ENCODE measurements at places on chromosomes 11 and 22.

DNA sequence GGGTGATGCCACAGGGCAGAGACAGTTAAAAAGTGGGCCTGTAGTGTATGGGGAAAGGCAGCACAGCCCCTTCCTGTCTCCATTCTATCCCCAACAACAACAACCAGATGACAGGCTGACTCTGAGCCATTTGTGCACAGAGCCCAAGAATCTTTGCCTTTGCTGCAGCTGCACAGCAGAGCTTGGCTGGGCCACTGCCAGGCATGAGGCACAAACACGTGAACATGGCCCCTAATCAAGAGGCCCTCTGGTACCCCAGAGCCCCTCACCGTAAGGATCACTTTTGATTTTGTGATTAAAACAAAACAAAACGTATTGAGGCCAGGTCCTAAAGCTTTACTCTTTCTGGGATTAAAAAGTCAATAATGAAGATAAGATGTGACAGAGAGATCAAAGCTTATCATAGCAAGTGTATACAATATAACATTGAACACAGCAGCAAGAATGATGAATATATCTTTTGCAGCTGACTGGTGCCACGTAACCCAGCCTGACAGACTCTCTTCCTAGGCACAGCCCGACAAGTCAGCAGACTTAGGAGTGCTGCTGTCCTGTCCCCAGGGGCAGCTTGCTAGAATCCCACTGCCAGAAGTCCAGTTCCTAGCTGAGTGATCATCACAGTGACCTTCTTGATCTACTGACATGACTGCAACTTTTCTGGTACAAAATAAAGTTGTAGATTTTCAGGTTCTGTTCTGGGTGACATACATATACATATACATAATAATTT lies 117.8 kb downstream of the SERGEF start:
- no peak for DNase-seq

DNA sequence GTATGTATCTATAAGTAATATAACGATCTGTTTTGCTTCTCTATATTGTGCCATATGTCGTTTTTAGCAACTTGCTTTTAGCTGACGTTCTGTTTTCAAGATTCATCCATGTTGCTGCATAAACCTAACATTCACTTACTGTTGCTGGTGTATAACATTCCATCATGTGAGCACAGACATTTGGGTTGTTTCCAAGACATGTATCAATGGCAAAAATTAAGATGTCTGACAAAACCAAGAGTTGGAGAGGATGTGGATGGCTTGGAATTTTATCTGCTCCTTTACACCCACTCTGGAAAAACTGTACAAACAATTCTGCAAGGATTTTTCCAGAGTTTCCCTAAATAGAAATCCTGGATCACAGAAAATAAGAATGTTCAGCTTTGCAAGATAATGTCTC lies 40.9 kb downstream of the DGCR2 start:
- no peak for DNase-seq

- no peak for DNase-seq
Observed at GRCh38 chr11:72807792-72808191, 6.4 kb upstream of the ATG16L2 start.

DNA sequence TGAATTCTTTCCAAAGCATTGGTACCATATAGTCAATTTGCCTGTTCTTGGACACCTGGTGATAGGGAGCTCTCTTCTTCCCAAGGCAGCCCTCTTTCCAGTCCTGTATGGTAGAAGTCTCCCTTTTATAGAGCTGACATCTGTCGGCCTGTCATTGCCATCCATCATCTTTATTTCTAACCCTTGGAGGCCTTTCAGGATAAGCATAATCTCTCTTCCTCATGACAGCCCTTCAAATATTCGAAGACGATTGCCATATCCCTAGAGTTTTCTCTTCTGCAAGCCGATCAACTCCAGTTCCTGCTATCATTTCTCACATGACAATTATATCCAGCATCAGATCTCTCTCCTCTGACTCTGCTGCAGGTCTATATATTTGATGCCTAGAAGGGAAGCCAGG lies 32.7 kb upstream of the SYN3 start:
- no peak for DNase-seq

DNA sequence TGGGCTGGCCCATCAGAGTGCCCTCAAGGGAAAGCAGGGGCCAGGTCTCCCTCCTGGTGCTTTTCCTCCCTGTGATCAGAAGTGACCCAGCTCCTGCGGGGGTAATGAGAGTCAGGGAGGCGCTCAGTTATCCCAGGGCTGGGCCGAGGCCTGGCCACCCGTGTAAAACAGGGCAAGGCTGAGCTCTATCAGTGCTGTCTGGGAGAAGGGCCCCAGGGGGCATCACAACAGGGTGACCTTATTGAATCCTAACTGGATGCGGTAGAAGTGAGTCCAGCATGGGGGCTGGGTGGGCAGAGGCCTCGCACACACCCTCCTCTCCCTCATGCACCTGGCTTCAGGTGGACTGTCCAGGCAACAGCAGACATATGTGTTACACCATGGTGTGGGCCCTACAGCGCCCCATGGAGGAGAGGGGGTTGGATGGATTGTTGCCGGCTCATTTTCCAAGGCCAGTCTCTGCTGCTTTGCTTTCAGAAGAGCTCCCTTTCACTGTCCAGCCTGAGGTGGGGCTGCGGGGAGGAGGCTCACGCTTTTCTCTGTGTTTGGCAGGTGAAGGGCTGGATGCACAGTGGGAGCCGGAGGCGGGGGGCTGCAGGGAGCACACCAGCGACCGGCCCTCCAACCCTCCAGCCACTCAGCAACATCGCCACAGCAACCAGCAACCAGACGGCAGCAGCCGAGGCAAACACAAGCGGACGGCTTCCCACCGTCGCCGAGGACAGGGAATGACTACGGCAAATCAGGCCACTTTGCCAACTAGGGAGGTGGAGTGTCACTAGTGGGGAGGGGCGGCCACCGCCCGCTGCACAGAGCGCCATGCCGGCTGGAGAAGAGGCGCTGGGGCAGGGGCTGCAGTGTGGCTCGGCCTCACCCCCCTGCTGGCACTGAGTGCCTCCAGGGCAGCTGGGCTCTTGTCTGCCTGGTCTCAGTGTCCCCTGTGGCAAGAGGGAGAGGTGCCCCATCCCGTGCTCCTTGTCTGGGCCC lies 24.7 kb downstream of the GNAZ start:
- no peak for DNase-seq

DNA sequence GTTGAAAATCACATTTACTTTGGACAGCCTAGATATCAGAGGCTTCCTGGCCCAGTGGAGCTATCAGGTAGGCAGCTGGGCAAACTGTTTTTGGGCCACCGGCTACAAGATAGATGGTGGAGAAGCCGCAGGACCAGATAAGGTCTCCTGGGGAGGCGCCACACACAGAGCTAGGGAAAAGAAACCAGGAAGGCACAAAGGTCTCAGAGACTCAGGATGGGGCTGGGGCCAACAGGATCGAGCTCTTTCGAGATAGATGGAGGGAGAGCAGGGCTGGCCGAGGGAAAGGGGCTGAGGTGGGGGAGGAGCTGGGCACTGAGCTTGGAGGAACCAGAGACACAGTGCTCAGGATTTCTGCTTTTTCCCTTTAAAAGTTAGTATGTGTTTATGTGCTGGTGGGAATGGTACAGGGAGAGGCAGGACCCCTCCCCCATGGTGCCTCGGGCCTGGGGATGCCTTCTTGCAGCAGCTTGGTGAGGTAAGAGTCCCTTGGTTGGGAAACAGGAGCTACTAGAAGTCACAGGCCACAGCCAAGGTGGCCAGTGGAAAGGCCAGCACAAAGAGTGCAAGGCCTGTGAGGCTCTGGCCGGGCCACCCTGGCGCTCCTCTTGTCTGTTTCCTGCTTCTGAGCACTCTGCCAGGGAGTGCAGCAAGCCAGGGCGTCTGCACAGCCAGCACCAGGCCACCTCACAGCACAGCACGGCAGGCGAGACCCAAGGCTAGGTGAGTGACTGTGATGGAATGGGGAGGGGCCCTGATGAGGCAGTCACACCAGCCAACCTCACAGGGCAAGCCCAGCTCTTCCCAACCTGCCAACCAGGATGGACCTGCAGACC lies 11.5 kb upstream of the NAP1L4 start:
- no peak for DNase-seq
